ENCODE measurements at places on chromosomes 2 and 18. TPM values are rescaled to one million over a fixed set of nuclear protein-coding genes. Genes with fewer than 3 reads are reported as not detected.

UGT1A10 gene
- not detected for polyA plus RNA-seq

ALK gene
- not detected for polyA plus RNA-seq

FAM124B gene
- not detected for polyA plus RNA-seq

EGR4 gene
- 0.26 TPM for polyA plus RNA-seq

VWC2L gene
- polyA plus RNA-seq, result not detected

STAT4 gene
- 1.9 TPM for polyA plus RNA-seq

COL5A2 gene
- polyA plus RNA-seq, result not detected

SNTG2 gene
- not detected for polyA plus RNA-seq

TMEM178A gene
- not detected for polyA plus RNA-seq

DQX1 gene
- polyA plus RNA-seq, result 0.70 TPM

RNU2-63P gene
- polyA plus RNA-seq, result not detected

COL6A3 gene
- polyA plus RNA-seq, result not detected
